Thoracic aorta (tissue), 2 donors: ENCODE measurements at places on chromosomes 5 and 9. TPM values are rescaled to one million over a fixed set of nuclear protein-coding genes. Genes with fewer than 3 reads are reported as not detected.

PDE6A gene
- total RNA-seq = not detected

DOK3 gene
- 20.5 TPM for total RNA-seq

LRRC14B gene
- total RNA-seq = not detected

PCDHA1 gene
- total RNA-seq = not detected

EIF4EBP3 gene
- total RNA-seq = not detected

GABRA1 gene
- total RNA-seq = not detected

FGF10 gene
- total RNA-seq = 8.8 TPM

PCDHGB2 gene
- total RNA-seq = 13.4 TPM

RASEF gene
- 6.6 TPM for total RNA-seq

PCDHGC3 gene
- 61.3 TPM for total RNA-seq

RASGRF2 gene
- total RNA-seq = 13.9 TPM

SPEF2 gene
- 16.2 TPM for total RNA-seq

TNPO1 gene
- 75.8 TPM for total RNA-seq

CRHBP gene
- 2.0 TPM for total RNA-seq

PPP3R2 gene
- total RNA-seq = not detected
